Breast epithelium (tissue), 4 donors: ENCODE measurements at places on chromosomes 3 and 15. TPM values are rescaled to one million over a fixed set of nuclear protein-coding genes. Genes with fewer than 3 reads are reported as not detected.
A peak's percentile ranks its signal among the peaks of the same experiment; 100 is the strongest.

DNA sequence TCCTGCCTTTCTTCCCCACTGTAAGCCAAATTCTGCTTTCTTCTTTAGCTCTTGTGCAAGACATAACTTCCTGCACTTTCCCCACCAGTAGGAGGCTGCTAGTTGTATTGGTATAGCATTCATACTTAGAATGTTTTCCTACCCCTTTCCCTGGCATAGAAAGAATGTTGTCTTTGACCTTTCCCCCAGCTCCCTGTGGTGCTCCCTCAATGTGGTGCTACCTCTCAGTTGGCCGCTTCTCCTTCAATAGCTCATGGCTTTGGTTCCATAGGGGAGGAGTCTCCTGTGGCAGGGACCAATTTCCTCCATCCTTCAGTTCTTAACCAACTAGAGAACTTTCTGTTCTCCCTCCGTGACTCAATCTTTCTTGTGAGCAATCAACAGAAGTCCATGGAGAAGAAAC, 67.5 kb upstream of the AKAP13 start:
- H3K36me3 ChIP-seq, result no peaks in the 10 kb centered on the region
- H3K27ac ChIP-seq, result no peak overlapping the region
- H3K4me1 ChIP-seq, result no peaks in the 10 kb centered on the region
- no peak for DNase-seq

DNA sequence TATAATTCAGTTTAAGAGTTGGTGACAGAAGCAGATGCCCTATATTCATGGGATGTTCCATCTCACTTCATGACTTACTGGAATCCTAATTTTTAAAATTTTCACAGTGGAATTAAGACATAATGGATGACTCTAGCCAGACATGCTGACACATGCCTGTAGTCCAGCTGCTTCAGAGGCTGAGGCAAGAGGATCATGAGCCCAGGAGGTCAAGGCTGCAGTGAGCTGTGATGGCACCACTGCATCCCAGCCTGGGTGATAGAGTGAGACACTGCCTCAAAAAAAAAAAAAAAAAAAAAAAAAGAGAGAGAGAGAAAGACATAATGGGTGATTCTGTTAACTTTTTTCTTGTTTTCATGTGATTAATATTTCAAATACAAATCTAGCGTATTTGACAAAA, 123.6 kb downstream of the KLHL25 start:
- no peaks in the 10 kb centered on the region for H3K36me3 ChIP-seq
- H3K4me1 ChIP-seq, result no peaks in the 10 kb centered on the region
- no peak overlapping the region for H3K4me3 ChIP-seq
- H3K27ac ChIP-seq, result no peak overlapping the region
- DNase-seq, result no peak

GRCh38 chr3:133930341-133930933, 34.8 kb upstream of the RAB6B start:
- H3K4me1 ChIP-seq, result peaks cover 5% of the 10 kb centered on the region
- no peak for DNase-seq
- no peak overlapping the region for H3K27ac ChIP-seq
- H3K4me3 ChIP-seq, result no peak overlapping the region

DNA sequence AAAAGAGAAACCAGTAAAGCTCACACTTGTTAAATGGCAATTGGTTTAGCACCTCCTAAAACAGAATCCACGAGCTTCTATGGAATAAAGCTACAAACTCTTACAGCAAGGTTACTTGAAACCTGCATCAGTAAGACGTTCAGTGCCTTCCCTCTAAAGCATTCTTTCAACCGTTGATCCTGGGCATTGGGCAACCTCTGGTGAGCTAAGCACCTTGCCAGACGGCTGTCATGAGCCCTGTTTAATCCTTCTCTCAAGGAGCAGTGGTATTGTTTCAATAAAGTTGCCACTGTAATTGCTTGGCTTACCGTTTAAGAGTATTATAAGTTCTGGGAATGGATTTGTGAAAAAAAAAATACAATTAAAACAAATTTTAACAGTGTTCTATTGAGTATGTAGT, 75.0 kb downstream of the COL8A1 start:
- no peak overlapping the region for H3K27ac ChIP-seq
- no peaks in the 10 kb centered on the region for H3K27me3 ChIP-seq
- no peak for DNase-seq
- no peaks in the 10 kb centered on the region for H3K36me3 ChIP-seq
- no peaks in the 10 kb centered on the region for H3K4me1 ChIP-seq

GRCh38 chr3:167830007-167830406, 94.5 kb downstream of the SERPINI1 start:
- H3K27ac ChIP-seq, result no peak overlapping the region
- no peaks in the 10 kb centered on the region for H3K4me1 ChIP-seq

GRCh38 chr15:25838871-25839195, 24.3 kb downstream of the ATP10A start:
- no peaks in the 10 kb centered on the region for H3K36me3 ChIP-seq
- H3K27me3 ChIP-seq, result no peaks in the 10 kb centered on the region
- no peaks in the 10 kb centered on the region for H3K4me1 ChIP-seq
- H3K4me3 ChIP-seq, result no peak overlapping the region

- H3K4me1 ChIP-seq, result peaks cover 7% of the 10 kb centered on the region
- peak overlapping the region; percentile 89 for H3K27ac ChIP-seq
- peak; percentile 83 for DNase-seq
- H3K4me3 ChIP-seq, result peak overlapping the region; percentile 5
- no peaks in the 10 kb centered on the region for H3K36me3 ChIP-seq
Observed at GRCh38 chr3:11600501-11601282, 43.0 kb downstream of the VGLL4 start.

DNA sequence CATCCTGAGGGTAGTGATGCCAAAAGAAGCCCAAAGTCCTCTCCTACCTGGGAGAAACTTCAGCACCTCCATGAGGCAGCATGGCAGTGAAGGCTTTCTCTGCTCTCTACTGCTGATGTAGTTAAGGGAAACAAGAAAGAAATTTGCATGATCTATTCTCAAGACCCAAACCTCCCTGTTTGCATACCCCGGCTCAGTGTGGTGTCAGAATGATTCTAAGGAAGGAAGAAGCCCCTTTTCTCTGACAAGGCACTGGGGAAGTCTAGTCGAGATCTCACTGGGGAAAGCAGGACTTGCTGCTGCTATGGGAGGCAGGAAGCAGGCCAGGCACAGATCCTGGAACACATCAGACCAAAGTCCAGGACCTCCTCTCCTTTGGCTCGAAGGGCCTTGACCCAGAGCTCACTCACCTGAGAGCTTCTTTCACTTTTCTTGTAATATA, 89.4 kb upstream of the ICE2 start:
- no peaks in the 10 kb centered on the region for H3K27me3 ChIP-seq
- H3K27ac ChIP-seq, result no peak overlapping the region
- H3K4me1 ChIP-seq, result no peaks in the 10 kb centered on the region
- no peaks in the 10 kb centered on the region for H3K36me3 ChIP-seq
- H3K4me3 ChIP-seq, result no peak overlapping the region

GRCh38 chr15:101464999-101465669, 24.4 kb downstream of the PCSK6 start:
- H3K27ac ChIP-seq, result no peak overlapping the region
- no peaks in the 10 kb centered on the region for H3K4me1 ChIP-seq
- no peaks in the 10 kb centered on the region for H3K36me3 ChIP-seq
- H3K4me3 ChIP-seq, result no peak overlapping the region
- no peaks in the 10 kb centered on the region for H3K27me3 ChIP-seq

- H3K4me1 ChIP-seq, result no peaks in the 10 kb centered on the region
- DNase-seq, result no peak
- H3K27me3 ChIP-seq, result no peaks in the 10 kb centered on the region
- H3K4me3 ChIP-seq, result no peak overlapping the region
- no peak overlapping the region for H3K27ac ChIP-seq
- H3K36me3 ChIP-seq, result no peaks in the 10 kb centered on the region
Observed at GRCh38 chr3:37823189-37823588, 38.5 kb upstream of the CTDSPL start.

DNA sequence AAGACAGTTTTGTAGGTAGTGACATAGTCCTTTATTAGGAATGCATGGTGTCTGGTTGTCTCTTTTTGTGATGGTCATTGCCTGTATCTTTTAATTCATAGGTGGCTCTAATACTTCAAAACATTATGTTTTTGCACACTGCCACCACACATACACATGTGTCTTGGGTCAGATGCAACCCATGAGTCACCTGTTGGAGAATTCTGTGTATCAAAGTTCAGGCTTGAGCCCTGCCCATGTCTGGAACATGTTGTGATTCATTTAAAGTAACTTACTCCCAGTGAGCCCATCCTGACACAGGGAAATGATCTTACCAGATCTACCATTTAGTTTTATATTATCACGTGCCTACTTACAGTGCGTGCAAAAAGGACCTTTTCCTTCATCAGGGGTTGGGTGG, 142.7 kb downstream of the GHSR start:
- no peaks in the 10 kb centered on the region for H3K4me1 ChIP-seq
- H3K27me3 ChIP-seq, result no peaks in the 10 kb centered on the region
- DNase-seq, result no peak
- H3K27ac ChIP-seq, result no peak overlapping the region
- H3K36me3 ChIP-seq, result no peaks in the 10 kb centered on the region

DNA sequence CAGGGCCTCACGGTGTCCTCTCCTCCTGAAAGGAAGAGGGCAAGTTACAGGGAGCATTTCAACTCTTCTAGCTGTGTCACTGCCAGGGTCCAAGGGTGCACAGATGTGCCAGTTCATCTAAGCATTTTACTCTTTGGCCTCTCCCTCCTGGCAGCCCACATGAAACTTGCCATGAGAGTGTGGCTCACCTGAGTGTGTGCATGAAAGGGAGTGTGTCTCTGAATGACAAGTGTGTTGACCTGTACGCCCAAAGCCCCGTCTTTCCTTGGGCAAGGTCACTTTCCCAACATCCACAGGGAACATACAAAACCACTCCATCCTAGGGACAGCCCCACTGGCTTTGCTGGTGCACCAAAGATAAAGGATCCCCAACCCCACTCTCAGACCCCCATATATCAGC, 280.0 kb downstream of the NTRK3 start:
- H3K4me3 ChIP-seq, result no peak overlapping the region
- no peaks in the 10 kb centered on the region for H3K36me3 ChIP-seq
- no peaks in the 10 kb centered on the region for H3K27me3 ChIP-seq
- no peak for DNase-seq

DNA sequence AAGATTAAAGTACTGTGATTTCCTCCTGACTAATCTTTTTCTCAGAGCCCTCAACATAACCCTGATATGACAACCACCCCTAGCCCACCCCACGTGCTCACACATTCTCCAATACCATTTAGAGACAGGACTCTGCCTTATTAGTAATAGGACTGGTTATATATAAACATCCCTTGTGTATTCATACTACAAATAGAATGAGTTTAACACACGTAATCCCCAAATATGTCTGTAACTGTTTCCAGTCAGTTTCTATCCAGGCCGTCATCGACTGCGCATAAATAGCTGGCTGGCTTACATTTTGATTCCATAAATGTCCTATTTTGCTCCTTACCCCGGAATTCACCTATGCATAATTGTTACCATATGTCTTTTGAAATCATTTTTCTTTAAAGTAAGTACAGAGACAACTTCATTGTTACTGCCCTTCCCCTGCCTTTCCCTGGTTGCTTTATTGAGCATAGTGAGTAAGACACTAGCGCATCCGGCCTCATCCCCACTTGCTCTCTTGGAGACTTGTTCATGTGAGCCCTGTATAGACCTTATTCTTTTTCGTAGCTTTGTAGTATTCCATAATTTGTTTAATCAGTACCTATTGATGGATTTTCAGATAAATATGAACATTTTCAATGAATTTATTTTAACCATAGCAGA, 3.5 kb upstream of the P2RY14 start:
- H3K27me3 ChIP-seq, result no peaks in the 10 kb centered on the region
- no peak overlapping the region for H3K27ac ChIP-seq
- DNase-seq, result no peak
- no peaks in the 10 kb centered on the region for H3K4me1 ChIP-seq

DNA sequence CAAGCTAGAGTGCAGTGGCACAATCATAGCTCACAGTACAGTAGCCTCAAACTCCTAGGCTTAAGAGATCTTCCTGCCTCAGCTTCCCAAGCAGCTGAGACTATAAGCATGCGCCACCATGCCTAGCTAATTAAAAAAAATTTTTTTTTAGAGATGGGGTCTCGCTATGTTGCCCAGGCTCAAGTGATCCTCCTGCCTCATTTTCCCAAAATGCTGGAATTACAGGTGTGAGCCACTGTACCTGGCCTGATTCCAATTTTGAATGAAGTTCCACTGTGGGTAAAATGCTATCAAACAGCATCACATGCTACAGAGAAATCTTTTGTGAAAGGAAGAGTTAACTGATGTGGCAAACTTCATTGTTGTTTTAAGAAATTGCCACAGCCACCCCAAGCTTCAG, 17.5 kb downstream of the ADPGK start:
- no peak overlapping the region for H3K4me3 ChIP-seq
- H3K27ac ChIP-seq, result no peak overlapping the region
- H3K36me3 ChIP-seq, result peaks cover 9% of the 10 kb centered on the region
- no peak for DNase-seq
- no peaks in the 10 kb centered on the region for H3K4me1 ChIP-seq

DNA sequence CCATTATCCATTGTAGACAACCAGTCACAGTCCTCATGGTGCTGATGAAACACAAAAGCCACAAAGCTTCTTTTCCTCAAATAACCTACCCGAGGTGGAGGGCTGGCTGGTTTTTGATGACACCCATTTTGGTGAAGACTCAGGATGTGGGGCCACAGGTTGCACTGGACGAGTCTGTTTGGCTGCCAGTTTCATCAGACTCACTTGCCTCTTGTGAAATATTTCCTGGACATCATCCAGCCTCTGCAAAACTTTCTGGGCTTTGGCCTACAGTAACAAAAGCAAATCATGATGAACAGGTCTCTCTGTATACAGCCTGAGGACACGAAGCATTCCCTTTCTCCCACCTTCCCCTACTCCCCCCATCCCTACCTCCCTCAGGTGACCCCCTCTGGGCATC, 42.2 kb downstream of the B3GNT5 start:
- no peak overlapping the region for H3K4me3 ChIP-seq

DNA sequence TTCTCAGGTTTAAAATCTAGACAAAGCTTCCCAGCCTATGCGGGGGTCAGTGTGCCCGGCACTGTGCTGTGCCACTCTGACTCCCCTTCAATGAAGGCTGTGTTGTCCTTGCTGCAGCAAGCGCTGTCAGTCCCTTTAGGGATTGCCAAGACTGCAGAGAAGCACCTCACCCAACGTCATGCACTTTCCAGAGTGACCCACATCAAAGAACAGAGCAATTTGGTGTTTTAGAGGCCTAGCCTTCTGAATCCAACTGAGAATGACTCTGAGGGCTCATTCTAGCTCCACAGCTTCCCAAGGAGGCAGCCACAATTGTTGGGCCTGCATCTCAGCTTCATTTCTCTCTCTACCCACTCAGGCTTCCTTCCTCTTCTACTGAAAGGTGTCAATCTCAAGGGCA, 26.4 kb downstream of the SLC9A9 start:
- H3K27me3 ChIP-seq, result no peaks in the 10 kb centered on the region
- DNase-seq, result no peak
- H3K4me3 ChIP-seq, result no peak overlapping the region
- H3K27ac ChIP-seq, result no peak overlapping the region

Gene BMF
- total RNA-seq, result 9.3 TPM

Gene TADA3
- total RNA-seq, result 66.1 TPM

Gene ADGRG7
- total RNA-seq, result not detected

Gene GPR27
- total RNA-seq, result 2.0 TPM

Gene KIF15
- total RNA-seq, result 1.1 TPM

Gene CCDC33
- total RNA-seq, result not detected

Gene NEIL1
- total RNA-seq, result 101 TPM

Gene GXYLT2
- total RNA-seq, result 5.6 TPM

Gene TNIK
- 10.2 TPM for total RNA-seq

Gene SLC38A3
- not detected for total RNA-seq

Gene PLEKHO2
- 26.5 TPM for total RNA-seq

Gene GHRL
- not detected for total RNA-seq

Gene CIB2
- total RNA-seq, result 4.9 TPM

Gene DPH6
- total RNA-seq, result 25.2 TPM
